ENCODE measurements at places on chromosomes 5 and 9.
A peak's percentile ranks its signal among the peaks of the same experiment; 100 is the strongest.

GRCh38 chr9:135416664-135417290, 62.8 kb upstream of the PPP1R26 start:
- no peak for DNase-seq

DNA sequence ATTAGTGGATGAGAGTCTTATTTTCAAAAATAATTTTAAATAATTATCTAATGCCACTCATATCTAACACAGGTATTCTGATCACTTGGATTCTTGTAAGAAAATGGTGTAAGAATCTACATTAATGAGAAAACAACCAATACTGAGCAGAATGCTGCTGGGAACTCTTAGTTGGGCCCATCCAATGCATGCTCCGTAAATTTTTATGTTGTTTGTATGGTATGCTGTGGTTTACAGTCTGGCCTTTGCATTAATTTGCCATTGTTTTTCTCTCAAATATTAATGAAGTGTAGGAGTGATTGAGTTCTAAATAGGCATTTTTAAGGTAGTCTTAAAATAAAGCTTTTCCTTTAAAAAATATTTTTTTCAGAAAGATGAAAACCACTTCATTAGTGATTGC, 133.4 kb downstream of the ZSWIM6 start:
- DNase-seq: no peak

DNA sequence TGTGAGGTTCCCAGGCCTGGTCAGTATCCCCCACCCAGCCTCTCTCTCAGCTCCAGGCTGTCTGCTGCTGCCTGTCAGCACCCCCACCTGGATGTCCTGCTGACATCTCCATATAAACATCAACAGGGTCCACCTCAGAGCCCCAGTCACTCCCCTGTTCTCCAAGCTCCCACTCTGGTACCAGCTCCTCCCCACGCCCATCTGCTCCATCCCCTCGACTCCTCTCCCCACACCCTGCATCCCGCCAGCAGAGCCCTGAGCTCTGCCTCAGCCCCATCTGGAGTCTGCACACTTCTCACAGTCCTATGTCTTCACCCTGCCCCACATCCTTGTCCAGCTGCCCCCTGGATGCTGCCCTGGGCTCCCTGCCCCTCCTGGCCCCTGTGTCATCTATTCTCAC, 67.7 kb upstream of the LRRTM2 start:
- no peak for DNase-seq

DNA sequence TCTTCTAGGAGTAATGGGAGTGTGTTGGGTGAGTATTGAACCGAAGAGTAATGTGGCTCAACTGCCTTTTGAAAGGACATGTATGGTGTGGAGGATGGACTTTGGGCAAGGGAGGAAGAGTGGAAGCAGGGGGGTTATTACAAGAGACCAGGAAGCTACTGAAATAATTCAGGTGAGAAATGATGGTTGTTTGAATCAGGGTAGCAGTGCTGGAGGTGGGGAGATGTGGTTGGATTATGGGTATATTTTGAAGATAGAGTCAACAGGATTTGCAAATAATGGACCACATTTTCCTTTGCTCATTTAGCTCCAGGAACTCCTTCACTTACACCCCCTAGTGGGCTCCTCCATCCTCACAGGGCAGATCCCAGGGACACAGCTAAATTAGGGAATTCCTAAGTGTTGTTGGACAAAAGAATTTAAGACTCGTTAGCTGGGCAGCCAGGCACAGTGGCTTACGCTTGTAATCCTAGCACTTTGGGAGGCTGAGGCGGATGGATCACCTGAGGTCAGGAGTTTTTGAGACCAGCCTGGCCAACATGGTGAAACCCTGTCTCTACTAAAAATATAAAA, 1.2 kb upstream of the SLC4A9 start:
- no peak for DNase-seq

DNA sequence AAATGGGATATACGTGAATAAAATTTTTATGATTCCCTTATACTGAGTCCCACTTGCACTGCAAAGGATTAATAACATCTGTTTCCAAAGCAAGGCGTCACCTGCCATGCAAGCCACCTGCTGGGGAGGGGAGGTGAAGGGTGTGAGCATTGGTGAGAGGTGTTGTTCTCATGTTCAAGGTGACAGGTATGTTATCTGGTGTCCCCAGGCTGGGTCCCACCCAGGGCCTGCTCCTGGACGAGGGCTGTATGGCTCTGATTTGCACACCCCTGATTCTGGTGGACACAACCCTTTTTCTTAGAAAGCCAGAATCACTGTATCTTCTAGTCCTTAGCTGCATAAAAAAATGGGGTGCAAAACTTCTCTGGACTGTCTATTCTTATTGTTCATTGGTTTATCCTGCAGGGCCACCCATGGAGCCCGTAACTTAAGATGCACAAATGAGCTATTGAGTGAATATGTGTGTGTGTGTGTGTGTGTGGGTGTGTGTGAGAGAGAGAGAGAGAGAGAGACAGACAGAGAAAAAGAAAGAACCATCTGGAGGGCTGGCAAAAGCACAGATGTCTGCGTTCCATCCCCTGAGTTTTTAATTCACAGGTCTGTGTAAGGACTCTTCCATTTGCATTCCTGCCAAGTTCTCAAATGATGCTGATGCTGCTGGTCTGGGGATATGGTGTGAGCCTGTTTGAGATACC, 53.7 kb downstream of the SYK start:
- DNase-seq: no peak

GRCh38 chr5:33430983-33431382, 9.8 kb upstream of the TARS1 start:
- no peak for DNase-seq

DNA sequence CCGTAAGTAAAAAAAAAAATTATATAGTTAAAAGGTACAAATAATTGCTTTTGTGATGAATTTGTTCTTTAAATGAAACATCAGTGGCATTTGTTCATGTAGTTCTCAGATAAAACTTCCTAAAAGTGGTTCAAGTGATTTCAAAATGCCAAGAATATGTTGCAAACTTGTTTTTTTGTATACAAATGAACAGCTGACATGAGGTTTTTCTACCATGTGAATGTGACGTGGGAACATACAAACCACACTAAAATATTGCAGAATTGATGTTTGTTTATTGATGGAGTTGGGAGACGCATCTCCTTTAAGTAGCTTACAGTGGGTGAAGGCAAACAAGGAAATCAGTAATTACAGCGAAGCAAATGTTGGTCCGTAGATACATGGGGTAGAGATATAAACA, 16.9 kb downstream of the BASP1 start:
- DNase-seq: no peak

GRCh38 chr9:116152390-116152789, 1.2 kb upstream of the PAPPA start:
- no peak for DNase-seq

- no peak for DNase-seq
These were observed 323.8 kb downstream of the PSAT1 start for GRCh38 chr9:78620764-78621163.

DNA sequence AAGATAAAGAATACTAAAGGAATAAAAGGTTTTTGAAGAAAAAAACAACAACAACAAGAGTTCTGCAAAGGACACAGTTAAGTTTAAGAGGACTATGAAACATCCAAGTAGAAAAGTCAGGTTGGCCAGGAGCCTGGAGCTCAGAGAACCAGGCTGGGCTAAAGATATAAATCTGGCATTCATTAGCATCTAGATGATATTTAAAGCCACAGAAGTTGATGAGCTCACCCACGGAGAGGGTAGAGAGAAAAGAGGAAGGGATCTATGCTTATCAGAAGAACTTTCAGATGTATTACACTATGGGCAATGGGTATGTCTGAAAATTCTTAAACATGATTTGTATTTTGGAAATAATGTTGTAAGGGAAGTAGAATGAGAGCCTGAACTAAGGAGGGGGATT, 9.9 kb downstream of the MIER3 start:
- DNase-seq: no peak

GRCh38 chr9:83445703-83446265, 92.4 kb downstream of the FRMD3 start:
- no peak for DNase-seq

DNA sequence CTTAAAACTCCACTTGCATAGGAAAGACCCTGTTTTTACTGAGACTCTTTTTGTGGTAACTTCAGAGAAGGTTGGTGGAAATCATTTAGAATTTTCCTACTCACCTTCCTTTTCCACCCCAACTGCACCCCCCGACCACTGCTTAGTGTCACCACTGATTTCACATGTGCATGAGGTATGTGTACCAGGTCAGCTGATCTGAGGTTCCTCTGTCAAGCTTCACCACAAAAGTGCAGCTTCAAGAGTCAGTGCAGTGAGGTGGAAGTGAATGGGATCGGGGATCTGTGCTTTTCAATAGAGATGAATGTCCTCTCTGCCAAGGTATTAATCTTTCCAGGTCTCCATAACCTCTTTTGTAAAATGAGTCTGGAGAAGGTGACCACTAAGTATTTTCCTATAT, 260.5 kb upstream of the WWC1 start:
- DNase-seq: no peak

GRCh38 chr9:3793363-3793762, 267.6 kb upstream of the RFX3 start:
- no peak for DNase-seq

- DNase-seq: no peak
These were observed 161.2 kb downstream of the MPDZ start for GRCh38 chr9:13118313-13118712.

- DNase-seq: no peak
These were observed 1429.3 kb downstream of the EFNA5 start for GRCh38 chr5:106241409-106241808.

DNA sequence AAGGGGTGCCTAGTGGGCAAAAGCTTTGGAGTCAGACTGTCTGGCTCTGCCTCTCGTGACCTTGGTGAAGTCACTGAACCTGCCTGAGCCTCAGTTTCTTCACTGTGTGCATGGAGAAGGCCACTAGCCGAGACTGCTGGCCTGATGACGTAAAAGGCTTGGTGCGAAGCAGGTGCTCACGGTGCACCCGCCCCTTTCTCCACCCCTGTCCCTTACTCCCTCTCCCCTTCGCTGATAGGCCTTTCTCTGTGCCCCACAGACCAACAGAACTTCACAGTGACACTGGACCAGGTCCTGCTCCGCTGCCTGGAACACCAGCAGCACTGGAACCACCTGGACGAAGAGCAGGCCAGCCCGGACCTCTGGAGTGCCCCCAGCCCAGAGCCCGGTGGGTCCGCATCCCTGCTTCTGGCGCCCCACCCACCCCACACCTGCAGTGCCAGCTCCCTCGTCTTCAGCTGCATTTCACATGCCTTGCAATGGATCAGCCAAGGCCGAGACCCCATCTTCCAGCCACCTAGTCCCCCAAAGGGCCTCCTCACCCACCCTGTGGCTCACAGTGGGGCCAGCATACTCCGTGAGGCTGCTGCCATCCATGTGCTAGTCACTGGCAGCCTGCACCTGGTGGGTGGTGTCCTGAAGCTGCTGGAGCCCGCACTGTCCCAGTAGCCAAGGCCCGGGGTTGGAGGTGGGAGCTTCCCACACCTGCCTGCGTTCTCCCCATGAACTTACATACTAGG, 10.4 kb downstream of the FPGS start:
- no peak for DNase-seq

- DNase-seq: no peak
These were observed 43.3 kb downstream of the NCS1 start for GRCh38 chr9:130215341-130216119.

- no peak for DNase-seq
These were observed 4.8 kb upstream of the SLC25A51 start for GRCh38 chr9:37908698-37909186.

DNA sequence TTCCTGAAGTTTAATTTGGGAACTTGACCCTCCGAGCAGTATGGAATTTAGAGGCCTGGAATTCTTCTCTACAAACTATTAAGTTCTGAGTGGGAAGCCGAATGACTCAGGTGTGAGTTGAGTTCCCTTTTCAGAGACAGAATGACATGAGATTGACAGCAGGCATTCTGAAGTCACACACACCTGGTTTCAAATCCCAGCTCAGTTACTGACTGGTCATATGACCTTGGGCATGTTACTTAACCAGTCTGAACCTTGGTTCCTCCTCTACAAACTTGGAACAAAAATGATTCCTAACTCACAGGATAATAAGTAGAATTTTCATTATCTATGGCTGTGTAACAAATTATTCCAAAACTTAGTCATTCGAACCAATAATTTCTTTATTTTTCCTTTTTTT, 45.5 kb upstream of the GPBP1 start:
- DNase-seq: no peak

GRCh38 chr5:131610198-131611063, 24.6 kb downstream of the RAPGEF6 start:
- DNase-seq: peak; percentile 18
